ENCODE measurements at places on chromosomes 1 and 21. TPM values are rescaled to one million over a fixed set of nuclear protein-coding genes. Genes with fewer than 3 reads are reported as not detected.

Gene FMO5
- total RNA-seq = 0.97 TPM

Gene MANEAL
- total RNA-seq = 3.0 TPM

Gene NFASC
- total RNA-seq = 0.21 TPM

Gene OR2T2
- not detected for total RNA-seq

Gene GPR161
- total RNA-seq = 0.93 TPM

Gene LRRIQ3
- 1.7 TPM for total RNA-seq

Gene TRIM58
- 0.19 TPM for total RNA-seq

Gene IFI44
- total RNA-seq = 25.8 TPM

Gene DPT
- total RNA-seq = not detected

Gene SH2D2A
- 173 TPM for total RNA-seq

Gene PTPN7
- 238 TPM for total RNA-seq

Gene KCND3
- total RNA-seq = not detected

Gene ARF1
- total RNA-seq = 288 TPM

Gene TPTE
- not detected for total RNA-seq

Gene OSCP1
- 1.8 TPM for total RNA-seq

Gene TTLL7
- 2.7 TPM for total RNA-seq

Gene ZMYND12
- total RNA-seq = 0.50 TPM

Gene FCRL6
- not detected for total RNA-seq

Gene ACP6
- 12.0 TPM for total RNA-seq

Gene CCDC27
- total RNA-seq = not detected

Gene NBPF15
- total RNA-seq = 46.6 TPM

Gene C1orf210
- not detected for total RNA-seq

Gene SMAP2
- total RNA-seq = 219 TPM

Gene HPCA
- not detected for total RNA-seq

Gene RGS13
- total RNA-seq = 0.19 TPM

Gene UBXN10
- 0.37 TPM for total RNA-seq

Gene NKAIN1
- total RNA-seq = not detected

Gene CAMSAP2
- 3.4 TPM for total RNA-seq

Gene ZNF695
- total RNA-seq = 0.15 TPM

Gene AQP10
- total RNA-seq = not detected

Gene GNAI3
- total RNA-seq = 10.0 TPM

Gene PLA2G5
- not detected for total RNA-seq

Gene LENEP
- total RNA-seq = 0.97 TPM

Gene SPATA1
- 1.7 TPM for total RNA-seq

Gene FBLIM1
- total RNA-seq = not detected

Gene KLHDC9
- not detected for total RNA-seq

Gene SEMA4A
- total RNA-seq = 1.8 TPM

Gene ATP13A2
- total RNA-seq = 24.2 TPM

Gene TCHHL1
- not detected for total RNA-seq

Gene PDZK1
- total RNA-seq = 0.82 TPM

Gene OR6K3
- total RNA-seq = not detected

Gene MYOG
- total RNA-seq = not detected

Gene ANKRD35
- 0.29 TPM for total RNA-seq

Gene UBAP2L
- total RNA-seq = 249 TPM

Gene SELP
- 0.90 TPM for total RNA-seq

Gene HES2
- total RNA-seq = 0.37 TPM

Gene C1QA
- total RNA-seq = not detected

Gene LPAR3
- total RNA-seq = not detected

Gene C1orf105
- not detected for total RNA-seq

Gene KCNA3
- total RNA-seq = 61.7 TPM

Gene EPHB2
- total RNA-seq = not detected

Gene TEDDM1
- total RNA-seq = not detected

Gene ZDHHC18
- total RNA-seq = 84.3 TPM

Gene MATN1
- total RNA-seq = 0.26 TPM

Gene PLA2G2C
- total RNA-seq = 0.06 TPM

Gene LRRC52
- not detected for total RNA-seq

Gene POU3F1
- 0.11 TPM for total RNA-seq
